SHP77 (cell line): ENCODE measurements at places on chromosomes 1 and 21.

GRCh38 chr1:198856601-198857000 is 217.8 kb downstream of the PTPRC start:
- no peak for DNase-seq

DNA sequence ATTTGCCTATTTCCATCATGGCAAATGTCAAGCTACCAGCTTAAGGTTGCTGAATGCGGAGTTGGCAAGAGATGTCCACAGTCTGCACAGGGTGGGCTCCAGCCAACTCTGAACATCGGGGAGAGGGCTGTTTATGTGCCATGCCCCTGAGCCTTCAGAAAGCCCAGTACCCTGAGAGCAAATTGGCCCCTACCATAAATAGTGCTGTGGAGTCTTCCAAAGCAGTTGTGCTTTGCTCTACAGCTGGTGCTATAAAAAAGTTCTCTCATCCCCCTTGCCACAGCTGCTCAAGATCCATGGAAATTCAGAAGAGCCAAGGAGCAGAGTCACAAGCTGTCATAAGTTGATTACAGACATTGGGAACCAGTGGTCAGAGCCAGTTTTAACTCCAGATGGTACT is 85.6 kb upstream of the CLDN14 start:
- no peak for DNase-seq

- no peak for DNase-seq
These were observed 13.0 kb upstream of the C1orf174 start for GRCh38 chr1:3912809-3913685.

DNA sequence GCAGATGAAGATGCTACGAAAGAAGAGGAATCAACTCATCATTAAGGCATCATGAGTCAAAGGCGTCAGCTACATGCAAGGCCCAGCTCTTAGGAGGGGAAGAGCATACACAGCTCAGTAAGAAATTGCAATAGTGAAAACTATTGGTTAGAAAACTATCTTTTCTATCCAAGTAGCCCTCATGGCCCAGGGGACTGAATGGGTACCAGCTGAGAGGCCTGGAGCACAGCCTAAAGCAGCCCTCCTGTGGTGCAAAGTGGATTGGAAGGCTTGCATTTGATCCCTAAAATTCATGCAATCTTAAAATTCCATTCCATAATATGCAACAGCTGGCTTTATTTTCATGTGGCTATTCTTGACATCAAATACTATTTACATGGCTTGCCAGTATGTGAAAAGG is 251.8 kb upstream of the USP24 start:
- DNase-seq, result no peak

DNA sequence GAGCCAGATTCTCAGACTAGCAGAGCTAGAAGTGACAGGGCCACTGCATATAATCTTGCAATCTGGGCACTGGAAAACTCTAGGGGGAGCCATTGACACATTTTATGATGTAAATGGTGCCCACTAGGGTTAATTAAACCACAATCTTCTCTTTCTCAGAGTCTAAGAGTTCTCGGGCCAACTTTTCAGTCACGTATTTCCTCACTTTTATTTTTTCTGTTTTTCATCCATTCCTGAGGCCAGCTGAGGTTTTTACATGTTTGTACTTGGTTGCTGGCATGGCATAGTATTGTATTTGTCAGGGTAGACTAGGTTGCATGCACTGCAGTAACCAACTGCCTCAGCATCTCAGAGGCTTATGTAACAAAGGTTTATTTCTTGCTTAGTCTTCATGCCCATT is 138.2 kb downstream of the ZNF326 start:
- DNase-seq, result peak; percentile 61

GRCh38 chr1:119895102-119895501 is 1.2 kb downstream of the ADAM30 start:
- DNase-seq, result no peak

GRCh38 chr1:228403231-228403631 is 3.4 kb downstream of the TRIM11 start:
- no peak for DNase-seq

DNA sequence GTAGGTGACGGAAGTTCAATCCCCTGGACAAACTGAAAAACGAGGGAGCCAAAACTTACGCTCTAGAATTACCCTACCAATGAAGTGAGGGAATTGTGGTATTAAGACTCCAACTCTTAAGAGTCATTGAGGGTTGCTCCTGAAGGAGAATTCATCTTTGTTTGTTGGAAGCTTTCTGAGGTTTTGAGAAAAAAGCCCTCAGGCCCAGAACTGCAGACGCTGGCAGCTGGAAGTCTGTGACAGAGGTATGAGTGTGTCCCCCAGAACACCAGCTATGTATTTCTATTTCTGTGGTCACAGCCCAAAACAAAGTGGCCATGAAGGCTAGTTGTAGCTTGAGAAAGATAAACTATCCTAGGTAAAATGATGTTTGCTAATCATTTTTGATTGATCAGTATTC is 438.8 kb upstream of the B3GALT2 start:
- no peak for DNase-seq

GRCh38 chr1:27011058-27011764 is 1.4 kb downstream of the TENT5B start:
- DNase-seq, result no peak

- DNase-seq, result no peak
These were observed 6.2 kb downstream of the DAP3 start for GRCh38 chr1:155695072-155695471.

GRCh38 chr1:15918962-15919715 is 56.8 kb downstream of the ZBTB17 start:
- no peak for DNase-seq

DNA sequence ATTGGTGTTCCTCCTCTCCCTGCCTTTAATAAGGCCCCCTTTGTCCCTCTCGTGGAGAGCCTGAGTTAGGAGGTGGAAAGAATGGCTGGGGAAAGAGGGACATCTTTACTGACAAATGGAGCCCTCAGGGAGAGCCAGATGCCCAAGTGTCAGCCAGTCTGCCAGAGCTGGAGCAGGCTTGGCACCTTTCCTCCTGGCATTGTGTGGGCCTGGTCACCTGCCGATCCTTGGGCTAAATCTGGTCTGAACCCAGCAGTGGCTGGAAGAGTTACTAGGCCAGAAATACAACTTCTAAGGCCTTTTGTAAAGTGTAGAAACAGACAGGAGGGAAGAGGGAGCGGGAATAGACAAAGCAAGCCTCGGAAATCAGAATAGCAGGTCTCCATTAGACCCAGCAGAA is 24.9 kb downstream of the VANGL1 start:
- no peak for DNase-seq

- DNase-seq, result no peak
These were observed 9.5 kb downstream of the GPR137B start for GRCh38 chr1:236151739-236152424.

GRCh38 chr1:7705048-7705907 is 65.8 kb upstream of the VAMP3 start:
- DNase-seq, result no peak

DNA sequence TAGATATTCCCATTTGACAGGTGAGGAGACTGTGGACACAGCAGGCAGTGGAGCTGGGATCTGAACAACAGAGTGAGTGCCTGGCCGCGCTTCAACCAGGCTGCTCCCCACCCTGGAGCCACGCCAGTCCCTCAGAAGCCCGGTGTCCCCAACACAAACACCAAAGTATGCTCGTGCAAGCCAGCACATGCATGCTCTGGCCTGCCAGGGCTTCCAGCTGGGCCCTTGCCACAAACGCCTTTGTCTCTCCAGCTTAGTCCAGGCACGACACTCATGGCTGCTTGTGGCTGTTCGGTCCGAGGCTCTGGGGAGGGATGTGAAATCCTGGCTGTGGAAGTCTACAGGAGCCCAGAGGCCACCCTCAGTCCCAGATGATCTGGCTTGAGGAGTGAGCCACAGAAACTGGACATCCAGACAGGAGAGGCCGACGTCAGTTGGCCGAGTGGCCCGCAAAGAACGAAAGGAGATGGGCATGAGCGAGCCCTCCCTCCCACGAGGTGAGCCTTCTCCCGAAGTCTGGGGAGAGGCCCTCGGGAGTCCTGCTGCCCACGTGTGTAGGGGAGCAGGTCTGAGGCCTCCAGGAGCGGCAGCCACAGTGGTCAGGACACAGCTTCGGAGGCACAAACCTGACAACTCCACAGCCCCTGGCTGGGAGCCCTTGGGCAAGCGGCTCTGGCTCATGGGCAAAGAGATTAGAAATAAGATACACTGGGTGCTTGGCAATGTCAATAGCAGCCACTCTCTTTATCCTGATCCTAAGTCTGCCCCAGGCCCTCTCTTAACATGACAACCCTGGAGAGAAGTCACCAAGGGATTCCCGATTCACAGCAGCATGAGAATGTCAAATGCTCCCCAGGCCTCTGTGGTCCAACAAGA is 117.1 kb upstream of the IFFO2 start:
- DNase-seq, result no peak

GRCh38 chr1:118084400-118084799 is 100.6 kb downstream of the SPAG17 start:
- DNase-seq, result no peak

- DNase-seq, result no peak
These were observed 5.8 kb downstream of the TTC22 start for GRCh38 chr1:54795356-54795665.

GRCh38 chr1:160030657-160031364 is 979 bp downstream of the PIGM start:
- DNase-seq, result no peak

GRCh38 chr1:148010527-148010926 is 82.3 kb downstream of the GPR89B start:
- DNase-seq, result no peak

DNA sequence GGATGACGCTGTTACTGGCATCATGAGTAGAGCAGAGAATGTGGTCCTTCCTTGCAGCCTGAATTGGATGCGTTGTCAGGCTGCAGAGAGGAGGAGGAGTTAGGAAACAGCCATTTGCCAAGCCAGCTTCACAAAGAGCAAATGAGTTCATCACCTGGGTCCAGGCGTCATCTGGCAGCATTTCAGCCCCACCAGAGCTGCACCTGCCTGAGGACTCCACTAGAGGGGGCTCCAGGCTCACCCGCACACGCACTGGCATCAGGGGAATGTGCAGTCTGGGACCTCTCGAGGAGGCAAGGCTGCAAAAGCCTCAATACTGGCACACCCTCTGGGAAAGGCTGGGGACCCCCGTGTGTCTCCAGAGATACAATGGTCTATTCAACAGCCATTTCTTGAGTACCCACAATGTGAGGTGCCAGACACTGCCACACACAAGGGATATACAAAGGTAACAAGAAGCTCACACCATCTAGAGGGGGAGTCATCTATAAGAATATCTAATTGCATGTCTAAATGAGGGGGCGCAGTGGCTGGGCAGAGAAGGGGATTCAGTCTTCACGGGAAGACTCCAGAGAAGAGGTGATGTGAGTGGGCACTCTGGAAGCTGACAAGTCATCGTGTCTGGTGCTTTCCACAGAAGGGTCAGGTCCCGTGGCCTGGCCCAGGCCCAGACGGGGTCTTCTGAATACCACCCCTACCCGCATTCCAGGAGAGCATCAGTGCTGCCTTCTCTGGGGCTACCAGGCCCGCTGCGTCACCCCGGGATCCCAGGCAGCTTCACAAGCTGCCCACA is 53.5 kb upstream of the CNTN2 start:
- DNase-seq, result peak; percentile 63

- no peak for DNase-seq
These were observed 6.9 kb upstream of the LRP8 start for GRCh38 chr1:53334781-53335180.

DNA sequence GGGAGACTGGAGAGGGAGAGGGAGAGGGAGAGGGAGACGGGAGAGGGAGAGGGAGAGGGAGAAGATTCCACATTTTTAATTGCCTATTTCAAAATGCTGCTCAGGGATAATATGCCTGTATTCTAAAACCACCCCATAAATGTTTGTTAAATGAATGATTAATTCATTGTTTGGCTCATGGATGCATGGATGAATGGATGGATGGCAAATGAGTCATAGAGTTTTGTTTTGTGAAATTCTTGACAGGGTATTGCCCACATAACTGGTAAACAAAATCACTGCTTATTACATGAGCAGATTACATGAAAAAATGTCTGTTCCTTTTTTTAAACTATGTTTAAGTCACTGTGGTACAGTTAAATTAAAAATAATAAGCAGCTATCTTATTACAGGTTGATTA is 220.4 kb downstream of the ZP4 start:
- no peak for DNase-seq

DNA sequence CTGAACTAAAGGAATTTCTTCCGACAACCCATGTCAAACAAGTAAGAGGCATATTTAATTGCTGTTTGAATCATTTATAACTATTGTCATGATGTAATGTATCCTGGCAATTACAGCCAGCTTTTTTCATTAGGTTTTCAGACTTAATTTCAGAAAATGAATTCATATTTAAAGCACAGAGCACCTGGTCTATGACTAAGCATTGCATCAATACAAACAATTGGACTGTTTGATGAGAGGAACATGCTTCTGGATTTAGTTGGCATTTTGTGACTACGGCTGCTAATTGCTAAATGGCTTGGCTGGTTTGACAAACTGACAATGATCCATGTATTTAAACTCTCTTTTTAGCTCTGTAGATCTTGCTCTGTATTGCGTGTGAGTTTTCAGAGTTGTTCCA is 853.4 kb downstream of the NCAM2 start:
- peak; percentile 21 for DNase-seq

DNA sequence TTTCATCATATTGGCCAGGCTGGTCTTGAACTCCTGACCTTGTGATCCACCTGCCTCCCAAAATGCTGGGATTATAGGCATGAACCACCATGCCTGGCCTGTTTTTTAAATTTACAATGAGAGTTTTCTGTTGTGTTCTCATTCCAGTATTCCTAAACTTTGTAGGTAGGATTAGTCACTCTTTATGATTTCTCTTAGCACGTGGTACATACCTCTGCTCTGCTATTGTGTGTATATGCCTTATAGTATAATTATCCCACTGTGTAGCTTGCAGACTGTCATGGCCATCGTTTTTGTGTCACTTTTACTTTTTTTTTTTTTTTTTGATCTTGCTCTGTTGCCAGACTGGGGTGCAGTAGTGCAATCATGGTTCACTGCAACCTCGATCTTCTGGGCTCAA is 14.5 kb downstream of the PATJ start:
- no peak for DNase-seq

DNA sequence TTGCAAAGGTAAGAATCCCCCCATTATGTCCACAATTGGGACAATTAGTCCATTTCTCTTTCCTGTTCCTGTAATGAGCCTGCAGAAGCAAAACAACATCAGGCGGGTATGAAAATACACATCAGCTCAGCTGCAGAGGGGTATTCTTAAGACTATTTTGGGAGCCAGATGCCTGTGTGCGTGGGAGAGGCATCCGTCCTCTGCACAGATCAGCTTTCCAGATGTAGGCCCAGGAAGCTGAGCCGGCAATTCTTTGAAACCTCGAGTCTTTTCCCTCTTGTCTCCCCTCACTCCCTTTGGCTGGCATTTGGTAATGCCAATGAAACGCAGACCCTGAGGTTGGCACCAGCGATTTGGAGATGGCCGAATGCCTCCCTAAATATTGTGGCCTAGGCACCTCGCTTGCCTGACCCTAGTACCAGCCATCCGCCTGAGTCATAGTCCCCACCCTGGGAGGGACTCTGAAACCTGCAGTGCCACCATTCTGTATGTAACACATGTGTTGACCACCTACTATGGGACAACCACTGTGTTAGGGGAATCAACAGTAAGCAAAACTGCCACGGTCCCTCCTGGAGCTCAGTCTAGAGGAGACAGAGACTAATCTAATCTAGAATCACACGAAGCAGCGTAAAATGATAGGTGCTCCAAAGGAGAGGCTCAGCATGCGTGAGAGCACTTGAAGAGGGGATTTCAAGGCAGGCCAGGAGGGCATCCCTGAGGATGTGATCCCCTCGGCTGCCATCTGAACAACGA is 603.0 kb downstream of the MATN1 start:
- DNase-seq, result no peak
